ENCODE measurements at places on chromosomes 11 and 22.
A peak's percentile ranks its signal among the peaks of the same experiment; 100 is the strongest.

- DNase-seq, result no peak
Measured at GRCh38 chr11:7587712-7588111, 73.9 kb downstream of the PPFIBP2 start.

DNA sequence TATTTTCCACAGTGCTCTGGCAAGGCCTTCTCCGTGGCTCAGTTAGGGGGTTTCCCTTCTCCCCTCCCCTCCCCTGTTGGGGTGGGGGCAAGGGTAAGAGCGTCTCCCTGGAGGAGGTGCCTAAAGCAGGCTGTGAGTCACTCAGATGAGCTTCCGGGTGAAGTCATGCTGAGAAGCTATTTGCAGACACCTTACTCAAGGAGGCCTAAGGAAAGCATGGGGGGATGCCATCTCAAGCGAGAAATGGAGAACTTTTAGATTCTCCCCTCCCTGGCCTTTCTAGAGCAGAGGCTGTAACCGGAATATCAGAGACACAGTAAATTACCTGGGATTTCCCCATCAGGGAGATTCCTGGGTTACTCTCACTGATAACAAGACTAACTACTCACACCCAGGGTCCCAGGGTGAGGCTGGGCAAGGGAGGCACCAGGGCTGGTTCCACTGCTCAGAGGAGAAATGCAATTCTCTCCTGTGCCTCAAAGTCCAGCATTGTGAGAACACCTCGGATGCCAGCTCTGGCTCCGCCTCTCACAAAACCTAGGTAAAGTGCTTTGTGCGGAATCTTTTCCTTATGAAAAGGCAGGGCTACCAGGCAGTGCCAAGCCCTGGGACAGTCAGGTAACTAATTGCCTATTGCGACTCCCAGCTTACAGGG lies 123.6 kb downstream of the ABTB2 start:
- no peak for DNase-seq

DNA sequence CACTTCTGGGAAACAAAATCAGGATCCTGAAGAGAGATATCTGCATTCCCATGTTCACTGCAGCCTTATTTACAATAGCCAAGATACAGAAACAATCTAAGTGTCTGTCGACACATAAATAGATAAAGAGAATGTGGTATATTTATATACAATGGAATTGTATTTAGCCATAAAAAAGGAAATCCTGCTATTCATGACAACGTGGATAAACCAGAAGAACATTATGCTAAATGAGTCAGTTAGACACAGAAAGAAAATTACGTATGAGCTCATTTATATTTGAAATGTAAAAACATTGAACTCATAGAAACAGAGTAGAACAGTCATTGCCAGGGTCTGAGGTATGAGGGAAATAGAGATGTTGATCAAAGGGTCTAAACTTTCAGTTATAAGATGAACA lies 6.1 kb downstream of the MRPL17 start:
- no peak for DNase-seq

DNA sequence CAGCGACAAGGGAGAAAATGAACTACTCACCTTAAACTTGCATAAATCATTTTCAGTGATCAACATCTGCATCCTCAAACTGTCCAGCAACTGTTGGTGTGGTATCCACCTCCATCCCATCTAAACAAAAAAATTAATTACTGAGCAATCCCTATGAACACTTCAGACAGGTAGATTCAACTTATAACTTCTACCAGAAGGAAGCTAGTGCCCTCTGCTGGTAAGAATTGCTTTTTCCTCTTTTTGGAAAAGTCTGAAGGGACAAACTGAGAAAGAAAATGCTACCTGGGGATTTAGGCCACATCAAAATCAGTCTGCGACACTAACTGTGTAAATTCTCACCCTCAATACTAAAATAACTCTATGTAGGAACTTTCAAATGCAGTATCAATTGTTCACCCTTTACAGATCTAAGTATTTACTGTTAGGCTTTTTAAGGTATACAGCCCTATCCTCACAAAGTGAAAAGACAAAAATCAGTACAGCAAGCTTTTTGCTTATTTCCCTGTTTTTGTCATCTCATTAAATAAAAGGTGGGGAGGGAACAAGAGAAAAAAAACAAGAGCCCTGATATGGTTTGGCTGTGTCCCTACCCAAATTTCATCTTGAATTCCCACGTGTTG lies 17.9 kb downstream of the CLNS1A start:
- DNase-seq, result peak; percentile 22

DNA sequence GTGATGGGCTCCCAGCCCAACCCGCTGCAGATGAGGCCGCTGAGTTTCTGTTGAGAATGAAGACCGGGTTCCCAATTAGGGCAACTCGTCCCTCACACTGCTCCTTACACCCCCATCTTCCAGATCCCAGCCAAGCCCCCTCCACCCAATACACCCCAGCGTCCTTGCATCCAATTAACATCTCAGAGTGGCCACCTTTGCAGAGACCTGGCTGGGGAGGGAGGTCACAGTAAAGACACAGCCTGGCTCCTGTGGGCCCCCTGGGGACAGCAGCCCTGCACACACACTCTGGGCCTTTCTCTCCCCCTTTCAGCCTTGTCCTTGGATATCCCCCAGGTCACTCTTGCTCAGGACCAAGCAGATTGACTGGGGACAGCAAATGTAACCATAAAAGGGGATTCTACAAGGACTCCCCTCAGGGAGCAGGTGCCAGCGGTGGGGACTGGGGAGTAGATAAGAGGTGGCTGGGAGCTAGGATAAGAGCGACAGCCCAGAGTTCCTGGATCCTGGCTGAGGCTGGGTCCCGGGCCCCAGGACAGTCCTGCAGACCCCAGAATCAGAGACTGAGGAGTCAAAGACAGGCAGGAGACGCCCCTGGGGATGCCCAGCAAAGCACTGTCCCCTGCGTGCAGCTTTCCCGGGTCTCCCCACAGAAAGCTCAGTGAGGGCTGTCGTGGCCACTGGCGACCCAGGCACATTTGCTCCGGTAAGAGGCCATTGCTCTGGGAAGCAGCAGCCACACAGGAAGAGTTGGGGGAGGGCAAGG lies 8.4 kb downstream of the APOBEC3A start:
- DNase-seq, result no peak

DNA sequence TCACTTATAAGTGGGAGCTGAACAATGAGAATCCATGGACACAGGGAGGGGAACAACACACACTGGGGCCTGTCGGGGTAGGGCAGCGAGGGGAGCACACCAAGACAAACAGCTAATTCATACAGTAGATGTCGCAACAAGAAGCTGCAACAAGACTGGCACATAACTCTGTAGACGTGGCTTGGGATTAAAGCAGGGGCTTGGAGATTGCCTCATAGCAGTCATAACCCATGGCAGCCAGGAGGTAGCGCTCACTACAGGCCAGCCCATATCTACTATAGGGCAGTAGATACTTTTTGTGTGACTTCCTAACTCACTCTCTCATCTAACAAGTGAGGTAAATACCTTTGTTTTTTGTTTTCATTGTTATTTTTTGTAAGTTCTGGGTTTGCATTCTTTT lies 1.7 kb upstream of the OR9G4 start:
- DNase-seq, result no peak
